ENCODE measurements at places on chromosomes 11 and 22.

GRCh38 chr11:1198561-1199240, 24.2 kb upstream of the MUC5B start:
- DNase-seq, result no peak

GRCh38 chr11:95521133-95521542, 268.4 kb downstream of the FAM76B start:
- DNase-seq, result peak; percentile 6

GRCh38 chr11:123392431-123392830, 37.6 kb upstream of the GRAMD1B start:
- no peak for DNase-seq

- no peak for DNase-seq
Observed at GRCh38 chr11:42647993-42648392, 663.8 kb upstream of the API5 start.

DNA sequence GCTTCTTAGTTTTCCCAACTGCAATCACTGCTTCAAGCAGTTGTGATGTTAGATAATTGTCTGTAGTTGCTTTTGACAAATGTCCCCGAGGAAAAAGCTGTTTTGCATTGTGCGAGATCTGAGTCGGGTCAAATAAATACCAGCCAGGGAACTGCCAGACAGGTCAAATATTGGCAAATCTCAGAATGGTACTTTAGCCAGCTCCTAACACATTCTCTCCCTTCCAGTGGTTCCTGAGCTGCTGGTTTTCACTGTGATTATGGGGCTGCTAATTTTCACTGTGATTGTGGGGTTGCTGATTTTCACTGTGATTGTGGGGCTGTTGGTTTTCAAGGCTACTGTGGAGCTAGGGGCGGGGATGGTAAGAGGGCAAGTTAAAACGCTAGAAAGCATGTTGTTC, 14.3 kb downstream of the RASSF10 start:
- no peak for DNase-seq

- DNase-seq, result no peak
Observed at GRCh38 chr11:44256673-44257291, 53.2 kb downstream of the ALX4 start.

- DNase-seq, result no peak
Observed at GRCh38 chr22:48342016-48342415, 1485.7 kb downstream of the BRD1 start.

DNA sequence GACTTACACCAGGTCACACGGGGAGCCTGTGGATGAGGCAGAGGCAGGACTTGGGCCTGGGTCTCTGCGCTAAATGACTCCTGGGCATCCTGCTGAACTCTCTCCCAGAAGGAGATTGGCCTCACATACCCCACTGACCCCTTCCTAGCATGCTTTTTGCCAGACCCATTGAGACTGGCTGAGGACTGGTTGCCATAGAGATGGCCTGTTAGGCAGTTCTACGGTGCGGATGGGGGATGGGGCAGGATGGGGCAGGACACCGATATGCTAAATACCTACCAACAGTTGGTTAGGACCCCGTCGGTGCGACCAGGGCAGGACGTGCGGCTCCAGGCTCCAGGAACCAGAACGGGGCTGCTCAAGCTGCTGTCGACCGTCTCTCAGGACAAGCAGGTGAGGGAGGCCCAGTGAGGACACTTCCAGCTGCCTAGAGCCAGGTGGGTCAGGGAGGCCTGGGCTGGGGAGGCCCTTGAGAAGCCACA, at the start of gene TSGA10IP:
TSS of gene TSGA10IP (plus strand) at position 51 of the 482 bp plus-strand sequence. CDS start at position 247, 196 bp downstream.
- DNase-seq, result no peak

DNA sequence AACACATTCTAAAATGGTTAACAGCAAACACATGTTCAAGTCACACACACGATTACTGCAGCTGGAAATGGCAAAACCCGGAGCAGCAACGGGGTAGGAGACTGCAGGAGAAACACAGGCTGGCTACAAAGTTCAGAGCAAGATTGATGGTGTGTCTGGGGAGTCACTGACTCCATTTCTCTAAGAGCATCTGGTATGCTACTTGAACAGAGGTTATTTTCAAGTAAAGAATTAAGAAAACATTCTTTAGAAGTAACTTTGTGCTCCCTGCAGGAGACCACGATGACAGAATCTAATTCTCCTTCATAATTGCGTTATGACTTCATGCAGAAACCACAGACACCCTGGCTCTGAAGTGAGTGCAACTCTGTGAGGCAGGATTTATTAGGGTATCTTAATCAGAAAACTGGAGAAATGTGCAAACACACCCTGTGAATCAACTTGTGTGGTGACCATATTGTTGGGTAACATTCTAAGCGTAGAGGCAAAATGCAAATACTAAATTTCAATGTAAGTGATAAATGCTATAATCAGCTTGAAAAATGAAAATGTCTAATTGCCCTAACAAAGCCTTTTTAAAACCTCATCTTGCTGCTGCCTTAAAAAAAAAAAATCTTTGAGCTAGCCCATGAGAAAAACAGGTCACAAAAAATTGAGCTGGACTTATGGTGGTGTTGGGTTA, 303.0 kb downstream of the CADM1 start:
- DNase-seq, result no peak

- no peak for DNase-seq
Observed at GRCh38 chr11:41281131-41281742, 178.2 kb downstream of the LRRC4C start.

- no peak for DNase-seq
Observed at GRCh38 chr22:39907047-39907446, 6.2 kb downstream of the GRAP2 start.

All from hematopoietic multipotent progenitor cell treated with erythropoietin and hydrocortisone succinate and interleukin-3 and kit ligand, for 15 days (in vitro differentiated cells).